ENCODE measurements at places on chromosomes 5 and 9. TPM values are rescaled to one million over a fixed set of nuclear protein-coding genes. Genes with fewer than 3 reads are reported as not detected.

The LSM11 gene
- total RNA-seq, result 7.0 TPM

The TRPM6 gene
- 0.74 TPM for total RNA-seq

The IGFBPL1 gene
- 2.4 TPM for total RNA-seq

The TICAM2 gene
- total RNA-seq, result 1.5 TPM

The HTR4 gene
- 0.17 TPM for total RNA-seq

DNA sequence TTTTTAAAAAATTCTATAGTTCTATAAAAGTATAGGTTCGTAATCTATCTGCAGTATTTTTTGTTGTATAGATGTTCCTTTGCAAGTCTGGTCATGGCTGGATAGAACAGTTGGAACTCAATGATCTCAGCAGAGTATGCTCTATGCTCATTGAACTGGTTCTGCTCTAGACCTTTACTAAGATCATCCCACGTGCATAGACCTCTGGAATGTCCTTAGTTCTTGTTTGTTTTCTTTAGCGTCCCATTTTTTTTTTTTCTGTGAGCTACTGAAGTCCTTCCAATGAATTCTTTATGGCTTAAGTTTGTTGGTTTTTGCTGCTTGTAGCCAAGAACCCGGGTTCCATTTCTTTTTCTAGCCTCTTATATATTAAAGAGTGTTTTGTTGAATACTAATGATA lies 3.5 kb downstream of the TMEM38B start:
- H3K4me3 ChIP-seq, result no peak overlapping the region
- H3K27me3 ChIP-seq, result peaks cover 11% of the 10 kb centered on the region
- no peaks in the 10 kb centered on the region for H3K4me1 ChIP-seq
- H3K27ac ChIP-seq, result no peak overlapping the region
- H3K36me3 ChIP-seq, result no peaks in the 10 kb centered on the region
- DNase-seq, result no peak

DNA sequence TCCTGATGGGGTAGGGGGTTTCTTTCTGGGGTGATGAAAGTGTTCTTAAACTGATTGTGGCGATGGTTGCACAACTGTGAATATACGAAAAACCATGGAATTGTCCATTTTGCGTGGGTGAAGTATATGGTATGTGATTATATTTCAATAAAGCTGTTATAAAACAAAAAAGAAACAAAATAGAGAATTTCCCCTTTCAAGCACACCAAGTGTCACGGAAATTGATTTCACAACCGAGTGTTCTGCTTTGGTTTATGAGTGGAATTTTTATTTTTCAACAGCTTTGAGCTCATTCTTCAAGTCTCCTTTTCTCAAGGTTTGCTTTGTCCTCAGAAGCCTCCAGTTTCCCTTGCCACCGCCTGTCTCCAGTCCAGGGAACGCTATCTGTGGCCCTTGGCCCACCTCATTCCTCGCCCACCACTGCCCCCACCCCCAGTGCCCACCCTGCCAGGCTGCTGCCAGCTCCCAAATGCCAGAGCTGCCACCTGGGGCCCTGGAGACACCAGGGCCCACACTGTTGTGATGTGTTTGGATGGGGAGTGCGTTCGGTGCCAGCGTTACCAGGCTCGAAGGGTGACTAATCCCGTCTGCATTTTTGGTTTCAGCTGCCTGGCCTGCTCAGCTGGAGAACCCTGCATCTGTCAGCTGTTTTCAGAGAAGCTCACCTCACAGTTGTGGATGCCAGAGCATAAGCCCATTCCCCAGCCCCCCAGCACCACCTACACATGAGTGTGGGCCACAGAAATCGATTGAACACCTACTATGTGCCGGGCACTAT lies 30.4 kb downstream of the DUSP1 start:
- no peak for DNase-seq
- peak overlapping the region; percentile 88 for H3K27ac ChIP-seq
- H3K4me1 ChIP-seq, result peaks cover 5% of the 10 kb centered on the region
- no peak overlapping the region for H3K4me3 ChIP-seq
- no peaks in the 10 kb centered on the region for H3K36me3 ChIP-seq
- no peaks in the 10 kb centered on the region for H3K27me3 ChIP-seq

DNA sequence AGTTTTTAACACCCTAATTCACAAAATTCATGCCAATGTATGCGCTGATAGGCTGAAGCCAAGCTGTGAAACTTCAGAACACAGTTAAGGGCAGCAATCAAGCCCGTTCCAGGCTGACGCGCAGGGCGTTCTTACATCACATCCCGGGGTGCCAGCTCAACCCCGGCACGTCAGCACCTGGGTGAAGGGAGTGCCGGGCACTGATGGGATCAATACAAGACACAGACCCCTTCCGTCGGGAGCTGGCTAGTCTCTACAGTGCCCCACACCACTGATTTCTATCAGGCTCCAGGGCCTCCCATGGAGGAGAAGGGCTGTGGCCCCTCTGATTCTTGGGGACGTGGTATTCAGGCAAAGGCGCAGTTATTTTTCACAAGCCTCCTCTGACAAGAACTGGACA lies 12.0 kb downstream of the BARHL1 start:
- no peaks in the 10 kb centered on the region for H3K4me1 ChIP-seq
- no peaks in the 10 kb centered on the region for H3K36me3 ChIP-seq
- DNase-seq, result no peak
- H3K4me3 ChIP-seq, result peak overlapping the region; percentile 6
- H3K27ac ChIP-seq, result no peak overlapping the region
- peaks cover 2% of the 10 kb centered on the region for H3K27me3 ChIP-seq

DNA sequence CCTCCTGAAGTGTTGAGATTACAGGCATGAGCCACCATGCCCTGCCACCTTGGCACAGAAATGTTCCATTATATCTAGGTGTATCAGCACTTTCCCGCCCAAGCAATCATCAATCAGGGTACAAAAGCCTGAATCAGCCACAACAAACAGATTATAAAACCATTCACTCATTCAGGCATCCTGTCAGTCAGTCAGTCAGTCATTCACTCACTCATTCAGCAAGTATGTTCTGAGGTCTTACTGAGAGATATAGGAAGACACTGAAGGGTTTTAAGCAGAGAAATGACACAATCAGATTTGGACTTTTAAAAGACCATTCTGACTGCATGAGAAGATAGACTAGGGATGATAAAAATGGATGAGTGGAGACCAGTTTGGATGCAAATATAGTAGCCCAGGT lies 13.1 kb downstream of the PSMD5 start:
- H3K36me3 ChIP-seq, result peaks cover 8% of the 10 kb centered on the region
- H3K27me3 ChIP-seq, result no peaks in the 10 kb centered on the region
- no peaks in the 10 kb centered on the region for H3K4me1 ChIP-seq
- no peak for DNase-seq

GRCh38 chr5:176564002-176564401 lies 14.9 kb downstream of the CDHR2 start:
- H3K4me3 ChIP-seq, result no peak overlapping the region
- no peaks in the 10 kb centered on the region for H3K36me3 ChIP-seq
- H3K4me1 ChIP-seq, result no peaks in the 10 kb centered on the region
- no peak for DNase-seq
- no peaks in the 10 kb centered on the region for H3K27me3 ChIP-seq

GRCh38 chr9:93960221-93960970 lies 5.2 kb upstream of the BARX1 start:
- no peak overlapping the region for H3K4me3 ChIP-seq
- no peaks in the 10 kb centered on the region for H3K36me3 ChIP-seq
- no peak for DNase-seq
- peaks cover 7% of the 10 kb centered on the region for H3K4me1 ChIP-seq

DNA sequence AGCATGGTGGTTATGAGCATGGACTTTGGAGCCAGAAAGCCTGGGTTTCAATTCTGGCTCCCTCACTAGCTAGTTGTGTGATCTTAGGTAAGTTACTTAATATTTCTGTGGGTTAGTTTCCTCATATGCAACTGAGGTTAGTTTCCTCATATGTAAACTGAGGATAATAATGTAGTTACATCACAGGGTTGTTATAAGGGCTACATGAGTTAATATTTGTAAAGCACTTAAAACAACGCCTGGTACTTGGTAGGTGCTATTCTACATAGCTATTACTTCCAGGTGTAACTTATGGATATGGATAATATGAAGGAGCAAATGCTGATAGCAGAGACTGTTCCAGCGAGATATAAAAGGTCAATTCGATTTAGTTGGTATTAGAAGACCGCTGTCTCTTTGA lies 69.4 kb upstream of the POU5F2 start:
- no peaks in the 10 kb centered on the region for H3K27me3 ChIP-seq
- H3K36me3 ChIP-seq, result no peaks in the 10 kb centered on the region
- H3K27ac ChIP-seq, result no peak overlapping the region

DNA sequence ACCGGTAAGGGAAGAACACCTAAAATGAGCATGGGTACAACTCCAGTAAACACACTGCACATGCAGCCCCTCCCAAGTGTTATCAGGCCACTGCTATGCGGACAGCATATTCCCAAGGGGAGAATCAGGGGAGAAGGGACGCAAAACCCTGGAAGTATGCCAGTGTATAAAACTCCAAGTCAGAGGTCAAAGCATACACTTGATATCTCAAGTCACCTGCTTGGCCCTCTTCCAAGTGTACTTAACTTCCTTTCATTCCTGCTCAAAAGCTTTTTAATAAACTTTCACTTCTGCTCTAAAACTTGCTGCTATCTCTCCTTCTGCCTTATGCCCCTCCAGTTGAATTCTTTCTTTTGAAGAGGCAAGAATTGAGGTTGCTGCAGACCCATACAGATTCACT lies 408.1 kb downstream of the HTR1A start:
- H3K27me3 ChIP-seq, result no peaks in the 10 kb centered on the region
- peak; percentile 41 for DNase-seq
- no peaks in the 10 kb centered on the region for H3K4me1 ChIP-seq
- no peaks in the 10 kb centered on the region for H3K36me3 ChIP-seq

- no peaks in the 10 kb centered on the region for H3K27me3 ChIP-seq
- DNase-seq, result no peak
- H3K4me3 ChIP-seq, result no peak overlapping the region
- peaks cover 12% of the 10 kb centered on the region for H3K4me1 ChIP-seq
- no peaks in the 10 kb centered on the region for H3K36me3 ChIP-seq
These were observed 5.5 kb downstream of the TRIM32 start for GRCh38 chr9:116692616-116693015.

DNA sequence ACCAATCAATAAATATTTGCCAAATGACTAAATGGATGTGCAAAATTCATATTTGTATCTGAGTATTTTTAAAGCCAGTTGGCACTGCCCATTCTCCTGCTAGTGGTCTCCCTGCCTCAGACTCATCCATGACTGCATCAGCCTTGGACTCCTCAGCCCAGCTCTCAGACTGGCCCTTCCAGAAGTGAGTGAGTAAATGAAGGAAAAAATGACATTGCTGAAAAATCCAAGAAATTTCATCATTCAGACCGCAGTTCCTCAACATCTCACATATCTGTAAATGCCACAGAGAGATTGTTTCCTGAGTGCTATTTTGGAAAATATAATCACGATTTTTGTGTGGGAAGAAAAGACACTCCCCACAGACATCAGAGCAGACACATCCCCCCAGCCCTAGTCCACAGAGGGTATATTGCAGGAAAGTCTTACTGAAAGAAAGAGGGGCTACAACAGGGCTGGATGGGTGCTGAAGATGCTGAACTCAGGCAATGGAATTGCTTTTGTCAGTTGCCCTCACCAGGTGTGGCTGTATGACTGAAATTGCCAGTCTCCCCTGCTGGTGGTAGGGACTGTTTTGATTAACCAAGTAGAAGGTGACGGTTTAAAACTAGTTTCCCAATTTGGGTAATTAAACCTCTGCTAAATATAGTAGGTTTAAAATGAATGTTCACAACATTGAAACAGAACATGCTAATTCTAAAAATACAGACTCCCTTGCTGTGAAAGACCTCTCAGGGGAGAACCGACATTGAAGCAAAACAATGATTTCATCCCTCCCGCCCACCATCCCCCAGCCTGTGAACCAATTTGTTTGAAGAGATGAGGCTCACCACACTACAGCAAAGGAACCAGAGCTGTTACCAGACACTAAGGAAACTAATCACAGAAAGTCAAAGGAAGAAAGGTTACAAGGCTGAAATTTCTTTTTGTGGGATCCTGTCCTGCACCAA lies 158.8 kb downstream of the DEPDC1B start:
- H3K27me3 ChIP-seq, result no peaks in the 10 kb centered on the region
- no peak for DNase-seq
- peaks cover 3% of the 10 kb centered on the region for H3K4me1 ChIP-seq
- H3K4me3 ChIP-seq, result no peak overlapping the region

DNA sequence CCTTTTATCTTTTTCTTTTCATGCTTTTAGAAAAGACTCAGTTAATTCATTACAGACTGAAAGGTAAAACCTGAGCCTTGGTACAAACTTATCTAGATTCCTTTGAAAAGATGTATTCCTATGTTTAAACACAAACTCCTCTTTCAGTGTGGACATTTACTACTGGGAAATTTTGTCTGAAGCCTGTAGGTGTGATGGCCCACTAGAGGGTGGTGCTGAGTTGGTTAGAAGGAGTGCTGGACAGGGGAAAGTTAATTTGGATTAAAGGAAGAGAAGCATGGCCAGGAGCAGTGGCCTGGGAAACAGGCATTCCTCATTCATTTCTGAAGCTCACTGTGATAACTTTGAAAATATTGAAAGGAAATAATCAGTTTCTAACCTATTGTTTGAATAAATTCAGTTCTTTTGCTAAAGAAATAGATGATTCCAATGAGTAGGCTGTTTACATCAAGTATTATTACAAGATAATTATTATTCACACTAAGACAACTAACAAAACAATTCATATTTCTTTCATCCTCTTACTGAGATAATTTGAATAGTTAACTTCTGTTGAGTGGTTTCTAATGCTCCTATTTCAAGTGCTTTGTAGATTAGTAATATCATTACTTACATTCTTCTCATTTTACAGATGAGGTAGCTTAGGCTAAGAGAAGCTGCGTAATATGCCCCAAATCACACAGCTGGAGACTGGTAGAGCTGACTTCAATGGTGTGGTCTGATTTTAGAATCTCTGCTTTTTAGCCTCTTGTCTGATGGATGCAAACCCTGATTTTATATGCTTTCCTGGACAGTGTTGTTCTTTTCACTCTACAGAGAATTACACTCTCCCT lies 150.9 kb downstream of the ADGRV1 start:
- H3K36me3 ChIP-seq, result no peaks in the 10 kb centered on the region
- H3K4me1 ChIP-seq, result no peaks in the 10 kb centered on the region
- H3K27ac ChIP-seq, result no peak overlapping the region
- no peak overlapping the region for H3K4me3 ChIP-seq

All from lung (tissue), 17 donors.